ENCODE measurements at places on chromosomes 3 and 15. TPM values are rescaled to one million over a fixed set of nuclear protein-coding genes. Genes with fewer than 3 reads are reported as not detected.

GOLGA8B gene
- 130 TPM for total RNA-seq

- H3K36me3 ChIP-seq = no peaks in the 10 kb centered on the region
- no peaks in the 10 kb centered on the region for H3K4me1 ChIP-seq
- H3K4me3 ChIP-seq = no peak overlapping the region
- no peak overlapping the region for H3K27ac ChIP-seq
- no peak for DNase-seq
These were observed 176.2 kb downstream of the EPHB1 start for GRCh38 chr3:134971306-134971705.

DNA sequence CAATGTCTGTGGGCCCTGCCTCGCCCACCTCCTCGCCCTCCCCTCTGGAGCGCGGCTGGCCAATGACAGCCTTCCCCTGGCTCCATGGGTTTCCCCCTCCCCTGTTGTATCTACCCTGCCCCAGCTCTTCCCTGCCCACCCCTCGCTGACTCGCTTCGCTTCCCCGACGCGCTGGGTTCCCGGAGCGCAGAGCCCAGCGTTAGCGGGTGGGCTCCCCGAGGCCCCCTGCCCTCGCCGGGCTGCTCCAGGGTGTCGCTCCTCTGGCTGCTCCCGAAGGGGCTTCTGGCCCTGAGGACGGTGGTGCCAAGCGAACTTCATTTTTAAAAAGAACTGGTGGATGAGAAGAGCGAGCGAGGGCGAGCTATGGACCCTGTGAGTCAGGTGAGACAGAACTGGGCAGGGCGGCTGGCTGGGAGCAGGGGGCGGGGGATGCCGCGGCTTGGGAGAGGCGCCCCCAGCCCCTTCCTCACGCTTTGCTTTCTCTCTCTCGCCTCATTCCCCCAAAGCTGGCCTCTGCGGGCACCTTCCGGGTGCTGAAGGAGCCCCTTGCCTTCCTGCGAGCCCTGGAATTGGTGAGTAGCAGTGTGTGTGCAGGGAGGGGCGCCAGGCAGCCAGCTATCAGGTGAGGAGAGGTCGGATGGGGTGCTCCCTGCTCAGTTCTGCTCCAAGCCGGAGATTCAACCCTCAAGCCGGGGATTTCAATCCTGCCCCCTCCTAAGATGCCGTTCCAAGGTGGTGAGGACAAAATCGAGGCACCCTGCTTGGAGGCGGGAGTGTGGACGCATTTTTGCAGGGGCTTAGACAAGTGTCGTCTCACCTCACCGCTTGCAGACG is at the start of gene SYNPR:
SYNPR (plus strand) TSS at position 138 of the 834 bp plus-strand sequence.
- no peak within 1 kb of the TSS for H3K27ac ChIP-seq
- H3K27me3 ChIP-seq = peaks cover 27% of the 10 kb centered on the region
- H3K36me3 ChIP-seq = no peaks in the 10 kb centered on the region

DNA sequence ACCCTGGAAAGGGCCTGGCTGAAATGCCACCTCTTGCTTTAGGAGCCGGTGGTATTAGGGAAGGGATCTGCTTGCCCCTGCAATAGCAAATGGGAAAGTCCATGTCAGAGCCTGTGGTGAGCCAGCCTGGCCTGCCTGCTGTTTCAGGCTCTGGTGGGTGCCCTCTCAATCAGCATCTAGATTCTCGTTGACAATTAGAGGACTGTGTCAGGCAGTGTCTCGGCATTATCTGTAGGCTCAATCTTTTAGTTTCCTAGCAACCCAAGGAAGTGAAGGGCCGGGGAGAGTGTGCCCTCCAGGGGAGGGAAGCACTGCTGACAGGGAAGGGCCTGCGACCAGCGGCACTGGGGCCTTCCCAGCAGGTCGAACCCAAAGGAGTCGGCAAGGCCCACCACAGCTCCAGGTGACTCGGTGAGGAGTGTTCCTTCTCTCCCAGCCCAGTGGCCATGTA is 42.1 kb downstream of the TLE3 start:
- H3K4me1 ChIP-seq = no peaks in the 10 kb centered on the region
- no peaks in the 10 kb centered on the region for H3K27me3 ChIP-seq
- no peak overlapping the region for H3K4me3 ChIP-seq
- H3K27ac ChIP-seq = no peak overlapping the region
- no peak for DNase-seq

GRCh38 chr3:86990012-86990733 is 776 bp downstream of the VGLL3 start:
- no peak overlapping the region for H3K4me3 ChIP-seq
- no peaks in the 10 kb centered on the region for H3K36me3 ChIP-seq
- no peak overlapping the region for H3K27ac ChIP-seq
- H3K4me1 ChIP-seq = no peaks in the 10 kb centered on the region

GRCh38 chr3:184384342-184384741 is 4.5 kb downstream of the CHRD start:
- H3K4me3 ChIP-seq = no peak overlapping the region
- H3K27ac ChIP-seq = no peak overlapping the region
- no peak for DNase-seq
- no peaks in the 10 kb centered on the region for H3K36me3 ChIP-seq
- H3K27me3 ChIP-seq = peaks cover 31% of the 10 kb centered on the region
